IMR-90 (cell line): ENCODE measurements at places on chromosomes 11 and 22. TPM values are rescaled to one million over a fixed set of nuclear protein-coding genes. Genes with fewer than 3 reads are reported as not detected.

CENPM gene
- polyA plus RNA-seq: 20.1 and 31.3 TPM in 2 replicates

GRCh38 chr11:125464270-125464662, 31.8 kb downstream of the FEZ1 start:
- DNase-seq: peak; percentile 70

DNA sequence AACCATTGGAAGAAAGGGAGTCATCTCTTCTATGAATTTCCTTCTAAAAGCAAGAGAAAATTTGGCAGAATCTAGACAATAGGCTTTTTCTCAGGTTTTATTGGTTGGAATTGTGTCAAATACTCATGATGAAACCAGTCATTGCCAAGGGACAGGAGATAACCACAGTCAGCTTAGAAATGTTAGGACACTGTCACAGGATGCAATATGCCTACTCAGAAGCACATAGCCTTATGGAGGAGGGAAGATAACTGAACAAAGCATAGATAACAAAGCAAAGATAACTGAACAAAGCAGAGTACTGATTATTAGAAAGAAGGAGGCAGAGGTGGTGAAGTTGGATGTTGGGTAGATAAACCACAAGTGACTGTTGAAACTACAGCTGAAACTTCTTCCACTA, 303.5 kb upstream of the PDGFD start:
- DNase-seq: no peak

GRCh38 chr11:44615041-44615755, 49.7 kb downstream of the CD82 start:
- DNase-seq: no peak

TRIM49 gene
- polyA plus RNA-seq: not detected in 2 replicates

DNA sequence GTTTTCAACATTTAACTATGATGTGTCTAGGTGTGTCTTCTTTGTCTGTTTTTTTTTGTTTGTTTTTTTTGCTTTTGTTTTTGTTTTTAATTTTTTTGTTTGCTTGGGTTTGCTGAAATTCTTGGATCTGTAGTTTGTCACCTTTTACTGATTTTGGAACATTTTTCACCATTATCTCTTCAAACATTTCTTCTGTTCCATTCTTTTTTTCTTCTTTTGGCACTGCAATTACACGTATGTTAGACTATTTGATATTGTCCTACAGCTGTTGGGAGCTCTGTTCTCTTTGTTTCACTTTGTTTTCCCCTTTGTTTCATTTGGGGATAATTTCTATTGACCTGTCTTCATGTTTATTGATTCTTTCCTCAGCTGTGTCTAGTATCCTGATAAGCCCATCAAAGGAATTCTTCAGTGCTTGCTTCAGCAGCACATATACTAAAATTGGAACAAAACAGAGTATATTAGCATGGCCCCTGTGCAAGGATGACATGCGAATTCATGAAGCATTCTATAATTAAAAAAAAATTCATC, 60.8 kb downstream of the KREMEN1 start:
- DNase-seq: no peak

OR4D5 gene
- polyA plus RNA-seq: not detected in 2 replicates

DNA sequence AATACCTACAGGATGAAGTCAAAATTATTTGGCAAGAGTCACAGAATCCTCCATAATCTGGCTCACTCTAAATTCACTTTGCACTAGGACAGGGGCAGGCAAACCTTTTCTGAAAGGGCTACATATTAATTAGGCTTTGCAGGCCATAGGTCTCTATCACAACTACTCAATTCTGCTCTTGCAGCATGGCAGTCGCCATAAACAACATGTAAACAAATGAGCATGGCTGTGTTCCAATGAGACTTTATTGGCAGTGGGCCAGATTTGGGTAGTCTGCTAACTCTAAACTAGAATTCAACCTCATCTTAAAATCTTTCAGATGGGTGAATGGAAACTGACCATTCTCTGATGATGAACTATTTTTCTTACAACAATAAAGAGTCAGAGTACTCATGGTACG, 5.8 kb downstream of the THRSP start:
- DNase-seq: no peak

GRCh38 chr22:41910050-41911000, 4.5 kb downstream of the SHISA8 start:
- no peak for DNase-seq

GRCh38 chr22:48422900-48423480, 1404.7 kb downstream of the BRD1 start:
- DNase-seq: no peak

DNA sequence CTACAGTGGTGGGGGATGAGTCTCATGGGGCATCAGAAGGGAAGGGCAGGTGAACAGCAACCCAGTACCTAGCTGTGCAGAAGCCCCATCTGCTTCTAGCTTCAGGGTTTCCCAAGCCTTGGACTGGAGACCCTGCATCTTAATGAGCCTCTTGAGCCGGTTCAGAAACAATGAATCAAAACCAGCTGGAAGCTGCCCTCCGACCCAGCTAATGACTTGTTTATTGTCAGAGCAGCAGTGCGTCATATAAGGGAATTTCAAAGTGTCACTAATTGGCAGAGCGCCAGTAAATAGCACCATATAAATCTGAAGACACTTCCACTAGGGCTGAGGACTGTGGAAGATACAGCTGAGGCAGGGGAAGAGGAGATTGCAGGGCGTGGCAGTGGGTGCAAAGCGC, 57.5 kb downstream of the RPUSD4 start:
- peak; percentile 92 for DNase-seq

EMID1 gene
- polyA plus RNA-seq: 1.2 and 1.3 TPM in 2 replicates

DNA sequence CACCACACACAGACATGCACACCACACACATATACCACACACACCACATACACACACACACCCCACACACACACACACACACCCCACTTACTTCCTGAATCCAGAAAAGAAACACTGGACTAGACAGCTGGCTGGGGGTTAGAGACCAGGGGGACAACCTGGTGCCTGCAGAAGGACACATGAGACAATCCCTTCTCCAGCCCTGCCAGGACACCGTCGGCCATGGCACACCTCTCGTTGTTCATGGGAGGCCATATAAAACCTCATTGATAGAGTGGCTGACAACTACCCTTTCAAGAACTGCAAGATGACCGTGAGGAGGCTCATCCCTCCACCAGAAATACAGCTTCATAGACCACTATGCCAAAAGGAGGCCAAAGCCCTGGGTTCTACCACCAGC, 54.3 kb downstream of the IGSF9B start:
- DNase-seq: no peak

GRCh38 chr11:16986434-16987204, 27.6 kb downstream of the PLEKHA7 start:
- DNase-seq: no peak

CNTF gene
- 1.1 and 1.2 TPM in 2 replicates for polyA plus RNA-seq

- DNase-seq: no peak
Observed at GRCh38 chr11:13388741-13389140, 74.3 kb downstream of the BTBD10 start.

MOGAT2 gene
- polyA plus RNA-seq: not detected in 2 replicates

DNA sequence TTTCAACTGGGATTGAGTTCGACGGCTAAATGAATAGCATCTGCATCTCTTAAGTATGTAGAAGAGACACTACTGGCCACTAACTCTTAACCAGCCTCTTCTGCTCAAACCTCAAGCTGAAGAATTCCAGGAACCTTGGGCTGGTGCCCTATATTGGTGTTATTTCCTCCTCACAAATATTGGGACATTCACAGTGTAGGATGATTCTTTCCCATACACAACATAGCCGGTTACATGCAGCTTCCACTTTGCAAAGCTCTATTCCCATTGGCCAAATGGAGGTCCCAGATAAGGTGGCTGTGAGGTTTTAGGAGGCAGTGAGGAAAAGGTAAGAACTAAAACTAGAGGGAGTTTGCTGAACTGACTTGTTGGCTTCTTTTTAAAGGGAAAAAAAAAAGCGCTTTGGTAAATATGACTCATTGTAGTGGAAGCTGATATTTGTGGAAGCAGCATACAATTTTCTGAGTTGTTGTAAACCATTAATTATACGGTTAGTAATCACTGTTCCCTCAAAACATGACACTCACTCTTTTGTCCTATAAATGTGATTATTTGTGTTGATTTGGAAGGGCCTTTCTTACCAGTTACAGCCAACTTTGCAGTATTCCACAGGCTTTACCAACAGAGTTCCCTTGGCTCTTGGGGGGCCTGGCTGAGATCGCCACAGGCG, 17.6 kb downstream of the C22orf31 start:
- peak; percentile 66 for DNase-seq

DNA sequence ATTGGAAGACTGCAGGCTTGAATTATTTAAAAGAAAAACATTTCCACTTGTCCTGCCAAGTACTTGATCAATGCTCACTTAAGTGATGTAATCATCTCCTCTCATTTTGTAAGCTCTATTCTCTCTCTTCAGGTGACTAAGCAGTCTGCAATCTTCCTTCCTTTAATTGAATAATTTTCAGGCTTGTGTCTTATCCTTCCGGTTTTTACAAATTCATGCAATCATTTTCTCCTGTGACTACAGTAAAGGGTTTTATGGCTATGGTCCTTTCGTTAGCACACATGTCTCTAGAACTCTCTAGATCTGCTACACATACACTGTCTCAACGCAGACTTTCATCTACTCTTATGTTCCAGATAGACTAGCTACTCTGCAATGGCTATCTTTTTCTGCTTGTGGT, 12.6 kb upstream of the UPB1 start:
- DNase-seq: peak; percentile 79

- peak; percentile 91 for DNase-seq
Observed at GRCh38 chr11:10233581-10233980, 60.4 kb downstream of the SBF2 start.

VSIG2 gene
- polyA plus RNA-seq: not detected in 2 replicates

- DNase-seq: no peak
Observed at GRCh38 chr22:24025475-24025874, 14.4 kb downstream of the CABIN1 start.

DNA sequence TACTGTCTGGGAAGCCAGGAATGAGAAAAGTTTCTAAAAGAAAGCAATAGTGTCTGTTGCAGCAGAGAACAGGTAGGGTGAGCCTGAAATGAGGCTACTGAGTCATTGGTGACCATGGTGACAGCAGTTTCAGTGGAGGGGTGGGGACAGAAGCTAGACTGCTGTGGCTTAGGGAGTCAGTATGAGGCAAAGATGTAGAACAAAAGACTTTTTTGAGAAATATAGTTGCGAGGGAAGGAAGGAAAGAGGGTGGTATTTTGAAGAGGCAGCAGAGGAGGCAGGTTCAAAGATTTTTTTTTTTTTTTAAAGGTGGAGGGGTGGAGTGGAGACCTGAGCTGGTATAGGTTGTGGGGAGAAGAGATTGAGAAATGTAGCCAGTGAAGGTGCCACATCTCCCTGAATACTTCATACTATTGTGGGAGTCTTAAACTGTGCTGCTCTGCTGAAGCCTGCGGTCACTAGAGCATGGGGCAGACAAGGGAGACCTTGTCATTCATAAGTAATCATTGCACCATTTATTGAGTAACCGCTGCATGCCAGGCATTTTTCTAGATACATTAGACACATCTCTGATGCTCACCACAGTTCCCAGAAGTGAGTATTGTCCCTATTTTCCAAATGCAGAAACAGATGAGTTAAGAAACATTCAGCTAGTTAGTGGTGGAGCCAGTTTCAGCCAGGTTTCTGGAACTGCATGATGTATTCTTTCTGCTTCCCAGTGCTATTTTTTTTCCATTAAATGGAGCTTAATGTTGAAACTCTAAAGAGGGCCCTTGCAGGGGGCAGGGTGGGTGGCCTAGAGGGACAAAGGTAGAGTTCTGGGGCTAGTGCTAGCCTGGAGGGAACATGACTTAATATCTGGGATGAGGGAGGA, 49.9 kb downstream of the STIM1 start:
- DNase-seq: peak; percentile 76

GRCh38 chr11:2728663-2729332, 29.0 kb upstream of the KCNQ1OT1 start:
- no peak for DNase-seq

APOBEC3C gene
- 26.7 and 32.0 TPM in 2 replicates for polyA plus RNA-seq

DNA sequence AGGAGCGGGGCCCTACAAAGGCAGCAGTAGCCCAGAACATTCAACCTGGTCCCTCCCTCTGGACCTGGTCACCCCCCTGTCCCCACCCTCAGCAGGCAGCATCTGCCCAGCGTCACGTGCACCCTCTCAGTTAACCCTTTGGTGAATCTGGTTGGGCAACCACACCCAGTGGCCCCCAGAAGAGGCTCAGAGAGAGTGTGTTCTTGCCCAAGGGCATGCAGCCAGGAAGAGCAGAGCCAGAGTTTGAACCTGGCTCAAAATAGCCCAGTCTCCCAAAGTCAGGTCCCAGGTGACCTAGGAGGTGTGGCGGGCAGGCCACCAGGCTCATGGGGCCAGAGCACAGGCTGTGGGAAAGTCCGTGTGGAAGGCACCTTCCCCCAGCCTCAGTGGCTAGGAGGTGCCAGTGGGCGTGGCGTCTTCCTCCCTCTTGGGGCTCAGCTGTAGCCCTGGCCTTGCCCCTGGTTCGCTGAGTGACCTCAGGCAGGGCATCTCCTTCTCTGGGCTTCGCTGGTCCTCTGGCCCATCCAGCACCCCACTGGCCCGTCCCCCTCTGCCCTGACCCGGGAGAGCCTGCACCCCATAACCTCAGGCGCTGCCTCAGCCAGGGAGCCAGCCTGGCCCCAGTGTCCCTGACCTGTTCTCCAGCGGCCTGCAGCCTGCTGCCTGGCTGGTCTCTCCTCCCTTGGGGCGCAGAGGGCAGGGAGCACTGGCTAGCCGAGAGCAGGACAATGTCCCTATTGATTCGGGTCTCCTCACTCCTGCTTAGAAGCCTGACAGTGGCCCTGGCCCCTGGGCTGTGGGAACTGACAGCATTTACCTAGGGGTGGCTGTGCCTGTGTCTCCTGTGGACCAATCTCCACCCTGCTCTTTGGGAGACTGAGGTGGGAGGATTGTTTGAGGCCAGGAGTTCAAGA, 7.0 kb downstream of the ALDH3B1 start:
- no peak for DNase-seq

MMP13 gene
- polyA plus RNA-seq: not detected in 2 replicates

- peak; percentile 79 for DNase-seq
Observed at GRCh38 chr22:32661737-32662586, 139.5 kb upstream of the TIMP3 start.

DNA sequence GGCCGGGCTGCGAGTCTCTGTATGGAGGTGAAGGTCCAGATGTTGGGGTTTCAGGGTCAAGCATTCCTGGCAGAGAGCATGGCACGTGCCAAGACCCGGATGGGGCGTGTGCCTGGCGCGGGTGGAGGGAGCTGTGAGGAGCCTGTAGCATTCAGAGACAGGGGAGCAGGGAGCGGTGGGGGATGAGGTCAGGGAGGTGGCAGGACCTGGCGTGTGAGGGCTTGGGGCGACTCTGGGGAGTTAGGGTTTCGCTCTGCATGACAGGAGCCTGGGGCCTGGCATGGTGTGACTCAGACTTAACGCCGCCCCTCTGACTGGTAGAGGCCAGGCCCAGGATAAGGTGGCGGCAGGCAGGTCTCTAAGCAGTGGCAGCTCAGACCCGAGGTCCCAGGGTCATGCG, 103.0 kb downstream of the KCNQ1 start:
- DNase-seq: no peak
